A549 (cell line): ENCODE measurements at places on chromosomes 1 and 21.

GRCh38 chr1:27413004-27413403 lies 20.6 kb downstream of the GPR3 start:
- DNase-seq = no peak

DNA sequence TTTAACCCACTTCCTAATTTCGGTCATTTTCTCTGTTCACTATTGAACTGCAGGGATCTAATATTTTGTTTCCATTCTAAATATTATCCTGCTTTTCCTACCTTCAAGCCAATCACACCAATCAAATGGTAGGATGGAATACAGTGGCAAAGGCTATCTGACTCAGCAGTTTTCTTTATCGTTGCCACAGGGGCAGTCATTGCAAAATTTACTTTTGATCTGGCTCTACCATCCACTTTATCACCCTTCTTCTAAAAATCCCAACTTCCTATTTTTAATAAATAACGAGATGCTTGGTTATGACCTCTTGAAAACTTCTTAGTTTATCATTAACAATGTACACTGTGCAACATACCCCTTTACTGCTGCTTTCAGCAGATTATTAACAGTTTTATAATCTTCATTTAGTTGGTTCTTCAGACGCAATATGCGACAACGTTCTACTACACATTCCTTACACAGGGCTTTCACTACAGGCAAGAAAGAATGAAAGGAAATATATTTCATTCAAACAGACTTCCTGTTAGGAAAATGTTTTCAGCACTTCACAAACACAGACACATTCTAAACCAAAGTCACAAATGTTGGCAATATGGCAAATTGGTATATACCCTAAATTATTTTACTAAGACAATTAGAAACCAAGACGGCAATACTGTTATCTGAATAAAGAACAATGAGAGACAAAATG lies 52.3 kb upstream of the RAP1GAP start:
- DNase-seq = no peak

DNA sequence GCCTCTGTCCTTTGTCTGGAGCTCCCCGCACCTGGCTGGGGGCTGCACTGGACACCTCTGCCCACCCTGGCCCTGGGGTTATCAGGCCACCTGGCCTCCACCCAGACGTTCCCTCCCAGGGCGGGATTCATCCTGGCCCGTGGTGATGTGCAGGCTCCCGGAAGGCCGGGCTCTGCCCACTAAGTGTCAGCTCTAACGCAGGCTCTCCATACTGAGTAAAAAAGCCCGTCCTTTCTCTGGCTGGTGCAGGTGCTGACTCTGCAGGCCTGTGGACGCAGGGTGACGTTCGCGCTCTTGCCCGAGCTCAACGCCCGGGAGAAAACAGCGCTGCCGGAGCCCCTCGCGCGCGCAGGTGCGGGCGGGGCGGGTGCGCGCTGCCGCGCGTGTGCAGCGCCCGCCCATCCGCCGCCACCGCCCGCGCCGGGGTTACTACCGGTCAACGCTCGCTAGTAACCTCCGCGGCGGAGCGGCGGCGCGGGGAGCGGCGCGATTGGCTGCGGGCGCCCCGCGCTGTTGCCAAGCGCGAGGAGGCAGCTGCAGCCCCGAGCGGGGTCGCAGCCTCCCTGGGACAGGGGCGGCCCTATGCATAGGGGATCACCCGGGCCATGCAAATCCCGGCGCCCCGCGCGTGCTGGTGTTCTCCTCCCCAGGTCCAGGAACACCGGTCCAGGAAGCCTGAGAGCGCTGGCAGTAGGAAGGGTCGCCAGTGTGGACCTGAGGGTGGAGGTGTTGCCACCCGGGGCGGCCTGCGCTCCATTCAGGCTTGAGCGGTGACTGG lies 15.7 kb downstream of the ABCG1 start:
- DNase-seq = peak; percentile 28

DNA sequence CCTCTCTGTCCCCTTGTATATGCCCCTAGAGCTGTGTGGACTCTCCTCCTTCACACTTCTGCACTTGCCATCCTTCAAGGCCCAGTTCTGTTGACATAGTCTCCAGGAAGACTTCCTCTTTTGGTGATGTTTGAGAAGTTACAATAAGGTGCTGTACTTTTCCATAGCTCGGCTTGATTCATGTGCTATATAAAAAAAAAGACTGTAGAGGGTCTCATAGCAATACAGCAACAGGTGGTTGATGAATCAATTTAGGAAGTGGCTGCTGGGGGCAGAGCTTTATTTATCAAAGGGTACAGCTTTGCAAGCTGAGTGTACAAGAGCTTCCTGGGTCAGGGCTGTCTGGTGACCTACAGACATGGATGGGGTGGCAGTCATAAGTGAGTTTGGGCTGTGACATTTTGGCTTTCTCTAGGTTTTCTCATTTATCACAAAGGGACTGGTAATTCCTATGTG lies 102.7 kb downstream of the RUNX1 start:
- no peak for DNase-seq

DNA sequence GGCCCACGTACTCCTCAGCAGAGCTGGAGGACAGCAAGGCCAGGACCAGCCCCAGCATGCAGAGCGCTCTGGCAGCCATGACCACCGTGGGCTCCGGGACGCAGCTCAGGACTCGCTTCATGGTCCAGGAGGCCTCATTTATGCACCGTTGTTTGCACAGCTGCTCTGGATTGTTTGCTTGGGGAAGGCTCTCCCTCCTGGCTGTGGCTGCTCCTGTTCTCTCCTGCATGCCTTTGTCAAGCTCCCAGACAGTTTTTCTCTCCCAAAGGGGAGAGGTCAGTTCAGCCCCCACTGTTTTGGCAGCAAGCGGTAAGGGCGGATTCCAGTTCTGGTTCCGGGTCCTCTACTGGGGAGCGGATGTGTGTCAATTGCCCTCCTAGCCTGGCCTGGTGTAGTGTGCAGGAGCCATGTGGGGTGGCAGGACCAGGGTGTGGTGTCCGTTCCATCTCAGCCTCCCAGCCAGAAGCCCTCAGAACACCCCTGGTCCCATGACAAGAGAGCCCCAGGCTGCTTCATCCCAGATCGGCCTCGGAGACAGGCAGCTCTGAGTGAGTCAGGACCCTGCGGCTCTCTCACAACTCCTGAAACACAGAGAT lies at the start of gene TFF3:
TSS of gene TFF3 (minus strand) at position 114 of the 596 bp plus-strand sequence. CDS start at position 79, 35 bp downstream.
- DNase-seq = no peak

- DNase-seq = no peak
These were observed 8.7 kb upstream of the SLC2A5 start for GRCh38 chr1:9078015-9078751.
